ENCODE measurements at places on chromosomes 3 and 15.
A peak's percentile ranks its signal among the peaks of the same experiment; 100 is the strongest.

GRCh38 chr3:99319961-99320360 lies 318.4 kb upstream of the COL8A1 start:
- DNase-seq = no peak

DNA sequence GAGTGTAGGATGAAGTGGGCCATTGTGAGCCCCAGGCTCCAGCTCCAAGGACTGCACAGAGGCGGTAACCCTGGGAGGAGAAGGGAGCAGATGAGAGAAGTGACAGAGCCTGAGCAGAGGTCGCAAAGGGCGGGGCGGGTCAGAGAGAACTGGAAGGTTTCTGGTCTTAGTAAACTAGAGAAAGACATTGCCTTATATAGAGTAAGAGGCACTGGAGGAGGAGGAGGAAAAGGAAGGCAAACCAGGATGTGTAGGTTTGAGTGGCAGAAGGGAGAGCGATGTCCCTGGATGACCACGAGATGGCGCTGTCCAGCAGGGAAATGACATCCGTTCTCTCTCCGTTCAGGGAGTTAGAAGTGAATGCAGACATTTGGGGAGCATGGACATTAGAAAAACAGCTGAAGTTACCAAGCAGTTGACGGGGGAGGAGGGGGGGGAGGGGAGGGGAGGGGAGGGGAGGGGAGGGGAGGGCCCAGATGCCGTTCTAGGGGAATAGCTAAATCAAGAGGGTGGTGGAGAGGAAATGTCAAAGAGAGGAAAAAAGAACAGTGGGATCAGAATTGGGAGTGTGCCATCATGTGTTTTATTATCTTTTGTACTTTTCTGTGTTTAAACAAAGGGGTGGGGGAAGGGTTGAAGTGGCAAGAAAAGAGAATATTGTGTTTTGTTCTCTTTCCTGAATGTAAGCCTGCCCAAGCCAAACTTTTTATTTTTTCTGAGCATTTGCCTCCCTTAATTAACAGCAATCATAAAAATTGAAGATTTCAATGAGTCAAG lies 48.8 kb downstream of the STARD5 start:
- DNase-seq = peak; percentile 58

DNA sequence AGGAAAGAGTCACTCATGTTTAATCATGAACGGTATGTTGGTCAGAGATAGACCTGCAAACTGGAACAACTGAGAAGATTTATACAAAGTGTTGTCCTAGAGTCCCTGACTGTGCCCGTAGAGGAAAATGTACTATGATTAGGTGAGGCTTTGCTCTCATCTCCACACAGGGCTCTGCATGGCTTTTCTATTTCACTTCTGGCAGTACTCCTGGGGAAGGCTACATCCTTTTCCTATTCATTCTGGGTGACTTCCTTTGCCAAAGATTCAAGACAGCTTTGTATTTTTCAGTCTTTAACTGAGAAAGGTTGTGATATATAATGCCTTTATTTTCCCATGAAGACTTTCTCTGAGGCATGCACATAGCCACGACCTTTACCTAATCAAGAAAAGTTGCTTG lies 414.7 kb downstream of the ZBTB20 start:
- no peak for DNase-seq

DNA sequence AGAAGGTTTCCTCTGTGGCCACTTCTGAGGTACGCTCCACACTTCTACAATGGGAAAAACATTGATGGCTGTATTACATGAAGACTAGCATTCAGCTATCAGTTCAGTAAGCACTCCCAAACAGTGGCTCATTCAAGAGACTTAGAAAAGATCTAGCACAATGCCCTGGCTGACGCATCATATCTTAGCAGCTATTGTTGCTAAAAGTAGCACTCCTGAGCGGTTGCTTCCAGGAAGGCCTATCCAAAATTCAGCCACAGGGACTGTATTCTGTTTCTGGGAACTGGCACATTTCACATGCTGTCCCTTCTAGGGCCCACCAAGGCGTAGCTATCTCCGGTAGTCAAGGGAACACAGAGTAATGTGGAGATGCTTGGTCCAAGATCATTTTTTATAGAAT lies 21.2 kb upstream of the SPRED1 start:
- DNase-seq = no peak

DNA sequence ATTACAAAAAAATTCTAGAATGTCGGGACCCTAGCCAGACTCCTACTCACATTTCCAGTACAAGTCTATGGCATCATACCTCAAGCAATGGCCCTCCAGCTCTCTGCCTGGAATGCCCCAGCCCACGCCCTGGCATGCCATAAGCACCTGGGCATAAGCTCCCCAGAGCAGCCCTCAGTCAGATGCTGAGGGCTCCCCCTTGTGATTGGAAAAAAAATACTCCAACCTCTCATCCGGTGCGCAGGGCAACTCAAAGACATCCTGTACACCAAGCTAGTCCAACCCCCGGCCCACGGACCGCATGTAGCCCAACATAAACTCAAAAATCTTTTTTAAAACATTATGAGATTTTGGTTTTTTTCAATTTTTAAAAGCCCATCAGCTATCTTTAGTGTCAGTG lies 115.4 kb downstream of the NEK10 start:
- DNase-seq = peak; percentile 61
